ENCODE measurements at places on chromosomes 3 and 15.

- DNase-seq: no peak
These were observed 70.8 kb downstream of the SCN11A start for GRCh38 chr3:38980938-38981337.

DNA sequence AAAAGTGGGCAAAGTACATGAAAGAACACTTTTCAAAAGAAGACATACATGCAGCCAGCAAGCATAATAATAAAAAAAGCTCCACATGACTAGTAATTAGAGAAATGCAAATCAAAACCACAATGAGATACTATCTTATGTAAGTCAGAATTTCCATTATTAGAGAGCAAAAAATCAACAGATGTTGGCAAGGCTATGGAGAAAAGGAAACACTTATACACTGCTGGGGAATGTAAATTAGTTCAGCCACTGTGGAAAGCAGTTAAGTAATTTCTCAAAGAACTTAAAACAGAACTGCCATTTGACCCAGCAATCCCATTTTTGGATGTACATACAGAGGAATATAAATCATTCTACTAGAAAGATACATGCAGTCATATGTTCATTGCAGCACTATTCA lies 360.7 kb downstream of the NSUN3 start:
- DNase-seq: no peak

GRCh38 chr3:126613479-126614188 lies 41.3 kb downstream of the TXNRD3 start:
- DNase-seq: no peak

GRCh38 chr3:76436894-76437293 lies 603.0 kb upstream of the ROBO2 start:
- DNase-seq: no peak

DNA sequence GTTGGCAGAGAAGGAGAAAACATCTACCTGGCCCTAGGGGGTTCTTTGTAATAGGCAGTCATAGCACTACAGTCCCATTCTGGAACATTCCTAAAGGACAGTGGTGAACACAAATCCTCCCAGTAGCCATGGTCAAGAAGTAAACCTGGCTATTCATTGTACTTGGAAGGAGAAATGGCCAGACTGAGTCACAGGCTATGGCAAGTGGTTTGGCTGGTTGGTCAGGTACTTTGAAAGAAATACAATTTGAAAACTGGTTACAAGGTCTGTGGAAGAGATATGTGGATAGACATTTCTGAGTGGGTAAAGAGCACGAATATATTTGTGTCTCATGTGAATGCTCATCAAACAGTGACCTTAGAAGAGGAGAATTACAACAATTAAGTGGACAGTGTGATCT lies 33.0 kb upstream of the FAN1 start:
- DNase-seq: no peak

- DNase-seq: no peak
These were observed 23.3 kb downstream of the ANAPC13 start for GRCh38 chr3:134462331-134462941.

DNA sequence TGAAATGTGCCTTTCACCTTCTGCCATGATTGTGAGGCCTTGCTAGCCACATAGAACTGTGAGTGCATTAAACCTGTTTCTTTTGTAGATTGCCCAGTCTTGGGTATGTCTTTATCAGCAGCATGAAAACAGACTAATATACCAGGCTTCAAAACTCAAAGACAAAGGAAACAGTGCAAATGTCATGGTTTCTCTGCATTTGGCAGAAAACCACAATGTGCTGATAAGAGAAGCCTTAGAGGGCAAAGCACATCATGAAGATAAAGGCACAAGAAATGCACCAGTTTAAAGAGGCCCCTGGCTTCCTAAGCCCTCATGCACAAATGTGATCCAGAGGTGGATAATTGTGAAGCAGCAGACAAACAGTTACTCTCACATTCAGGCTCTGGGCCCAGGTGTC lies 259.2 kb downstream of the CPNE4 start:
- DNase-seq: no peak

DNA sequence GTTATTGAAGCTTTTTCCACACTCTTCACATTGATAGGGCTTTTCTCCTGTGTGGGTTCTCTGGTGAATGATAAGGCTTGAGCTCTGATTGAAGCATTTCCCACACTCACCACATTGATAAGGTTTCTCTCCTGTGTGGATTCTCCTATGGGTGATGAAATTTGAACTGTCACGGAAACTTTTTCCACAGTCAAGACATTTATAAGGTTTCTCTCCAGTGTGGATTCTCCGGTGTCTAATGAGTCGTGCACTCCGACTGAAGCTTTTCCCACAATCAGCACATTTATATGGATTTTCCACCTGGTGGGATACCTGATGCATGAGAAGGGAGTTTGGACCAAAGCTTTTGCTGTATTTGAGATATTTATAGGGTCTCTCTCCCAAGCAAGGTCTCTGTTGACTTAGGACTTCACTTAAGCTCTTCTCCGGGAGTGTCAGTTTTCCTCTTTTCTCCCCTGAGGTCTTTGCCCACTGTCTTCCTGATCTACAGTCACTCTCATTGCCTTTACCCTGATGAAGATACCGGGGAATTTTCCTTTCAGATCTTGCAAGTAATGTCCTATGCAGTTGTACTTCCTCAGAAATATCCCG lies 9.4 kb downstream of the ZSCAN29 start:
- DNase-seq: no peak

- DNase-seq: no peak
These were observed 42.9 kb upstream of the NEO1 start for GRCh38 chr15:73009066-73010056.

DNA sequence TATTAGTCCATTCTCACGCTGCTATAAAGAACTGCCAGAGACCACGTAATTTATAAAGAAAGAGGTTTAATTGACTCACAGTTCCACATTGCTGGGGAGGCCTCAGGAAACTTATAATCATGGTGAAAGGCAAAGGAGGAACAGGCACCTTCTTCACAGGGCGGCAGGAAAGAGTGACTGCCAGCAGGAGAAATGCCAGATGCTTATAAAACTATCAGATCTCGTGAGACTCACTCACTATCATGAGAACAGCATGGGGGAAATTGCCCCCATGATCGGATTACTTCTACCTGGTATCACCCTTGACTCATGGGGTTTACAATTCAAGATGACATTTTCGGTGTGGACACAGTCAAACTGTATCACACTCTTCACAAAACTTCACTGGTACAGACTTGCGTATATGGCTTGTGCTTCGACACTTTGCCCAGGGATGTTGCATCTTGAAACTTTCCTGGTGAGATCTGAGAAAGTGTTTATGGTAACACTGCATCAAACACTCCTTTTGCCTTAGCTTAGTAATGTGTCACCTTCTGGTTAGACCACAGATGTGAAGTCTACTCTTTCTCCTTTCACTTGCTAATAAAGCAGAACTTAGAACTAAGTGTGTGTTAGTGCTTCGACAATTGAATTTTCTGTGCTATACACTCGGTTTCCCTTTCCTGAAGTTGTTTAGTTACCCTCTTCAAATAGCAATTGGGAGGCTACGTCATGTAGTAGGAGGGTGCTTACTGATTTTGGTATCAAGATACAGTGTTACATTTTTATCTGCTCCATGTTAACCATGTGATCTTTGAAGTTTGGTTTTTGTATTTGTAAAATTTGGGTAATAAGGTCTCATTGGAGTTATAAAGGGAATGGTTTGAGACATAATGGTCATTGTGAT lies 185.7 kb downstream of the LPP start:
- no peak for DNase-seq

DNA sequence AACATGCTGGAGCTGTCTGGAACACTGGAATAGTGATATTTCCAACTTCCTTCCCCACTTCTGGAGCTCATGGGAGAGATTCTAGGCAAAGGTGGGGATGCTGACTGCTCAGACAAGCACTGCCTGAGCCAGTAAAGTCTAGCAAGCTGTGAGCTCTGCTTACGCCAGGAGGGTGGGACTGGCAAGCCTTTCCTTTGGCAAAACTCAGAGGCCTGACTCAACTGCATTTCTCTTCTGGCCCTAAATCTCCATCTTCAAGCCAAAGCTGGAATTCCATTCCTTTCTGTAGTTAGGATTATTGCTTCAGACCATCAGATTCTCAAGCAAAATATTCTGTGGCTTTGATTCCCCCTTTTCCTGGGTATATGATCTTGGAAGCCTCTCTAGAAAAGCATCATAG lies 20.3 kb upstream of the EPB42 start:
- DNase-seq: no peak

All from GM18507 (cell line).